Left kidney (tissue), 8 donors: ENCODE measurements at places on chromosomes 3 and 15. TPM values are rescaled to one million over a fixed set of nuclear protein-coding genes. Genes with fewer than 3 reads are reported as not detected.

The GOLGA8H gene
- polyA plus RNA-seq = 2.4 TPM

The GOLGA6B gene
- 0.07 TPM for polyA plus RNA-seq

The ARGFX gene
- polyA plus RNA-seq = not detected

The ANKRD34C gene
- polyA plus RNA-seq = 0.10 TPM

The MON1A gene
- 6.6 TPM for polyA plus RNA-seq

The PLD1 gene
- polyA plus RNA-seq = 15.7 TPM

The SATB1 gene
- polyA plus RNA-seq = 44.0 TPM

The CLDN1 gene
- polyA plus RNA-seq = 58.2 TPM

The MYLK gene
- polyA plus RNA-seq = 132 TPM

The STAB1 gene
- 37.6 TPM for polyA plus RNA-seq
